ENCODE measurements at places on chromosomes 1 and 21. TPM values are rescaled to one million over a fixed set of nuclear protein-coding genes. Genes with fewer than 3 reads are reported as not detected.

GRCh38 chr1:70503358-70503757 is 92.3 kb downstream of the CTH start:
- no peak for DNase-seq

- no peak for DNase-seq
Observed at GRCh38 chr1:41894808-41895483, 23.8 kb downstream of the HIVEP3 start.

- DNase-seq, result no peak
Observed at GRCh38 chr1:173733912-173734311, 19.1 kb downstream of the KLHL20 start.

GRCh38 chr1:200073286-200073637 is 45.8 kb downstream of the NR5A2 start:
- no peak for DNase-seq

- DNase-seq, result no peak
Observed at GRCh38 chr1:233433436-233434210, 106.1 kb downstream of the MAP3K21 start.

GRCh38 chr1:240294566-240294965 is 202.9 kb downstream of the FMN2 start:
- DNase-seq, result no peak

DNA sequence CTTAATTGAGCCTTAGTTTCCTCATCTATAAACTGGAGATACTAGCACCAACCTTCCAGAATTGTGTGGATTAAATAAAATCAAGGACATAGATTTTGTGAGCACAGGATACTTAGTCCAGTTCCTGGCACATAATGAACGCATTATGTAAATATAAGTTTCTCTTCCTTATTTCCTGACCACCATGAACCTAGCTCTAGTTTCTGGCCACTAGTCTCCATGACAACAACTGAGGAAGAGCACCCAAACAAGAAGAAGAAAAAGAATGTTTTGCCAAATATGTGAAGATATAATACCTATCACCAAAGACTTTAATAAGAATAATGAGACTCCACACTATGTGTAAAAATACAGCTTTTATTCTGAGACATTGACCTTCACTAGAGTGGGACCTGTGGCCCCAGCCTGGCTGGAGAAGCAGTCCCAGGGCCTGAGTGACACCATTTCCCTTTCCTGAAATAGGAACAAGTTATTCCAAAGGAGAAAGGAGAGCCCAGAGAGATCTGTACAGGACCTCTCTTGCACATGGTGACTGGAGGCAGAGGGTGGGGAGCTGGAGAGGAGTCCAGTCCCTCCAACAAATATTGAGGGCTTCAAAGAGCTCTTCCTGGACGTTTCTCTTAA is 940 bp upstream of the USF1 start:
- DNase-seq, result peak; percentile 89

CASQ1 gene
- total RNA-seq, result not detected

ERVH48-1 gene
- not detected for total RNA-seq

Measured in Karpas-422 (cell line).